ENCODE measurements at places on chromosomes 7 and 10.

- H3K4me3 ChIP-seq = no peak overlapping the region
- no peaks in the 10 kb centered on the region for H3K27me3 ChIP-seq
- no peak for DNase-seq
- no peak overlapping the region for H3K27ac ChIP-seq
- no peaks in the 10 kb centered on the region for H3K4me1 ChIP-seq
These were observed 131.4 kb downstream of the PAXIP1 start for GRCh38 chr7:154871507-154871906.

DNA sequence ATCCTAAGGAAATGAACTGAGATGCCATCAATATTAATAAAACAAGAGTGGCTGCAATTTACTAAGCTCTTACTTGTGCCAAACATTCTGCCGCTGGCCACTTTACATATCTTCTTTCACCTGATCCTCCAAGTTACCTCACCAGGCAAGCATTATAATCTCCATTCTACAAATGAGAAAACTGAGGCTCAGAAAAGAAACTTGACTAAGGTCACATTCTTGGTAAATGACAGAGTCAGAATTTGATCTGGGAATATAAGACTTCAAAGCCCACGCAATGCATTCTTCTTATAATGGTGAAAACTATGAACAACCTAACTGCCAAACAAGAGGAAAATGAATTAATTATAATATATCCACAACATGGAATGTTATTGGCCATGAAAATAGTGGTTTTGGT is 46.1 kb upstream of the SMNDC1 start:
- H3K36me3 ChIP-seq = no peaks in the 10 kb centered on the region
- no peak overlapping the region for H3K4me3 ChIP-seq
- no peaks in the 10 kb centered on the region for H3K27me3 ChIP-seq
- H3K27ac ChIP-seq = no peak overlapping the region
- no peak for DNase-seq
- peaks cover 26% of the 10 kb centered on the region for H3K4me1 ChIP-seq

- H3K27me3 ChIP-seq = no peaks in the 10 kb centered on the region
- DNase-seq = no peak
- no peaks in the 10 kb centered on the region for H3K4me1 ChIP-seq
- no peak overlapping the region for H3K4me3 ChIP-seq
- H3K27ac ChIP-seq = no peak overlapping the region
- peaks cover 83% of the 10 kb centered on the region for H3K36me3 ChIP-seq
These were observed 33.7 kb downstream of the MCM10 start for GRCh38 chr10:13195016-13195415.

- H3K27ac ChIP-seq = no peak overlapping the region
- no peaks in the 10 kb centered on the region for H3K27me3 ChIP-seq
- DNase-seq = no peak
- H3K4me1 ChIP-seq = no peaks in the 10 kb centered on the region
- no peak overlapping the region for H3K4me3 ChIP-seq
These were observed 181.3 kb upstream of the FEZF1 start for GRCh38 chr7:122485856-122486255.

GRCh38 chr7:76515999-76516443 is 5.7 kb downstream of the UPK3B start:
- DNase-seq = no peak
- H3K4me1 ChIP-seq = no peaks in the 10 kb centered on the region
- no peak overlapping the region for H3K4me3 ChIP-seq

DNA sequence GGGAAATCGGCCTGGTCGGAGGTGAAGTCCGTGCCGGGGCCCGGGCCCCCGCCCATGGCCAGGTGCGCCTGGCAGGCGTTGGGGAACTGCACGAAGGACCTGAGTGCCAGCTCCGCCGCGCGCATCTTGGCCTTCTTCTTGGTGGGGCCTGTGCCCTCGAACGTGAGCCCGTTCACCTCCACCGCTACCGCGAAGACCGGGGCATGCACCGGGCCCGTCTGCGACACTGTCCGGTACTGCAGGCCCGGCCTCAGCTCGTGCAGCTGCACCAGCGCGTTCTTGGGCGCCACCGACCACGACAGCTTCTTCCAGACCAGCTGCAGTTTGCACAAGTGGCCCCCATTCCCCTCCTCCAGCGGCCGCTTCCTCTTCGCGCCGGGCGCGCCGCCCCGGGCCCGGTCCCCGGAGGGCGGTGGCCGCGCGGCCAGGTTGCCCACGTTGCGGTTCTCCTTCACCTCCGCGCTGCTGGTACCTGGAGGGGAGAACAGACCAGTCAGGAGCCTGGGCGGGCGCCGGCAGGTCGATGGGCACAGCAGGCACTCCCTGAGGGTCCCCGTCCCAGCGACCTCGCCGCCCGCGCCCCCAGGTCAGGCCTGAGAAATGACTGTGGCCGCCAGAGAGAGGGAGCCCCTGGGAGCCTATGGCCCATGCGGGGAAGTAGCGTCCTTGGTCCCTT is 307.4 kb downstream of the WDR37 start:
- no peak for DNase-seq
- H3K4me1 ChIP-seq = 0 out of 2 replicates have a peak, but pooled peaks cover 2% of the 10 kb centered on the region
- no peak overlapping the region for H3K27ac ChIP-seq
- no peaks in the 10 kb centered on the region for H3K27me3 ChIP-seq
- no peak overlapping the region for H3K4me3 ChIP-seq

DNA sequence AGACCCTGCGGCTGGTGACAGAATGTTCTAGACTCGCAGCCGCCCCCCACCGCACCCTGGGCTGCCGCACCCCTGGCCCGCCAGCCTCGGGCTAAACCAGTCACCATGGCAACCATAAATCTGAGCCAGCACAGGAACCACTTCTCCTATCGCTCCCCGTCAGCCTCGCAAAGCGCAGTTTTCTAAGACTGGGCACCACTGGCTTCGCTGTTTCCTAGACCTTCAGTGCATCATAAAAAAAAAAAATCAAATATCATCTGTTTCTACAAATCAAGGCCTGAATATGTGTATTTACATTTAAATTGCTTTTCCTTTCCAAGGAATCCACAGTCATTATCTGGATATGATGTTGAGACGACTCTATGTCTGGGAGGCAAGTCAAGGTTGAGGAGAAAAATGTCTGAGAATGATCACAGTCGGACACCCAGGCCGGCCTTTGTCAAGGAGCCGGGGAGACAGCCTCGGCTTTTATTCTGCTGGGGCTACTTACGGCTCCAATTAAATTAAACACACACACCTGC is 99.9 kb downstream of the PTPRN2 start:
- no peak overlapping the region for H3K27ac ChIP-seq
- H3K36me3 ChIP-seq = no peaks in the 10 kb centered on the region
- no peaks in the 10 kb centered on the region for H3K4me1 ChIP-seq
- H3K4me3 ChIP-seq = no peak overlapping the region
- DNase-seq = no peak
- H3K27me3 ChIP-seq = no peaks in the 10 kb centered on the region

DNA sequence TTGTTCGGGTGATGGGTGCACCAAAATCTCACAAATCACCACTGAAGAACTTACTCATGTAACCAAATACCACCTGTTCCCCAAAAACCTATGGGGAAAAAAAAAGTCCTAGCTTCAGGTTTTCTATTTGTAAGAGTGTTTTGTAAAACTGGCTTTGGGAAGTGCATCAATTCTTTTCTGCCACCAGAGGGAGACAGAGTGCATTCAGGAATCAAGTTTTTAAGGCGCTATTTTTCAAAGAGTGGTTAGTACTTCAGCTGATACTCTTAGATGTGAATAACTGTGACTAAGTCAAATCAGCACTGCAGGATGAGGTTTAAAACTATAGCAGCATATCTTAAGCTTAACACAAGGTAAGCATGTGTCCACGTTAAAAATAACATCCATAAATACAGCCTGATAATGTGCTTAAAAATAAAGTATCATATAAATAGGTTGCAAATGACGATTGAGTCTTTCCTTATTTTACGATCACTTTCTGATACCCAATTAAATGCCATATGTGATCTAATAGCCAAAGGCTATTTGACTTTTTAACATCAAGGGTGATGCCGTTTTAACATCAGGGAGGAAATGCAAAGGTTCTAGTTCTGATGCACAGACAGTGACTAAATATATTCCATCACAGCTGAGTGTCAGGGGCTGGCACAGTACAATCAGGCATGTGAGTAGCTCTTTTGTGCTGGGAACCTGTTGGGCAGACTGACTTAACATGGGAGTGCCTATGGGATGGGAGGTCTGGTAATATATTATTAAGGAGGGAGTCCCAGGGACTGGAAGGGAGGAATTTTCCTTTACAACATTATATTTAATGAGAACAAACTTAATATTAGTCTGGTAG is 10.6 kb upstream of the LYZL2 start:
- no peak overlapping the region for H3K4me3 ChIP-seq
- DNase-seq = no peak
- H3K27me3 ChIP-seq = no peaks in the 10 kb centered on the region
- H3K27ac ChIP-seq = no peak overlapping the region
- no peaks in the 10 kb centered on the region for H3K36me3 ChIP-seq

DNA sequence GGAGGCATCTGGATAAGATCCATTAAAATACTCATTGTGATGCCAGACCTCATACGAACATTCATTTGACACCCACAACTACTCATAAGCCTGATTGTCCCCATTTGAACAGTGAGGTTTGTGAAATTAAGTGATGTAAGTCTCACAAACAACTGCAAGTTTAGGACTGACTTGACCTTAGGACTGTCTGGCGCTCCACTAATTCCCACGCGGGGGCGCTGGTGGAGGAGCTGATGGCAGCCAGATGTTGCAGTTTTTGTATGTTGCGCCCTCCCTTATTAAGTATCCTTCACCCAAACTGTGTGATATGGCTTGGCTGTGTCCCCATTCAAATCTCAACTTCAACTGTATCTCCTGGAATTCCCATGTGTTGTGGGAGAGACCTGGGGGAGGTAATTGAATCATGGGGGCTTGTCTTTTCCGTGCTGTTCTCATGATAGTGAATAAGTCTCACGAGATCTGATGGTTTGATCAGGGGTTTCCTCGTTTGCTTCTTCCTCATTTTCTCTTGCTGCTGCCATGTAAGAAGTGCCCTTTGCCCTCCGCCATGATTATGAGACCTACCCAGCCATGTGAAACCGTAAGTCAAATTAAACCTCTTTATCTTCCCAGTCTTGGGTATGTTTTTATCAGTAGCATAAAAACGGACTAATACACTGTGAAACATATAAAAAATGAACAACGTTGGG is 20.3 kb upstream of the TIAL1 start:
- no peaks in the 10 kb centered on the region for H3K36me3 ChIP-seq
- H3K4me1 ChIP-seq = no peaks in the 10 kb centered on the region
- no peak overlapping the region for H3K27ac ChIP-seq
- no peak overlapping the region for H3K4me3 ChIP-seq

DNA sequence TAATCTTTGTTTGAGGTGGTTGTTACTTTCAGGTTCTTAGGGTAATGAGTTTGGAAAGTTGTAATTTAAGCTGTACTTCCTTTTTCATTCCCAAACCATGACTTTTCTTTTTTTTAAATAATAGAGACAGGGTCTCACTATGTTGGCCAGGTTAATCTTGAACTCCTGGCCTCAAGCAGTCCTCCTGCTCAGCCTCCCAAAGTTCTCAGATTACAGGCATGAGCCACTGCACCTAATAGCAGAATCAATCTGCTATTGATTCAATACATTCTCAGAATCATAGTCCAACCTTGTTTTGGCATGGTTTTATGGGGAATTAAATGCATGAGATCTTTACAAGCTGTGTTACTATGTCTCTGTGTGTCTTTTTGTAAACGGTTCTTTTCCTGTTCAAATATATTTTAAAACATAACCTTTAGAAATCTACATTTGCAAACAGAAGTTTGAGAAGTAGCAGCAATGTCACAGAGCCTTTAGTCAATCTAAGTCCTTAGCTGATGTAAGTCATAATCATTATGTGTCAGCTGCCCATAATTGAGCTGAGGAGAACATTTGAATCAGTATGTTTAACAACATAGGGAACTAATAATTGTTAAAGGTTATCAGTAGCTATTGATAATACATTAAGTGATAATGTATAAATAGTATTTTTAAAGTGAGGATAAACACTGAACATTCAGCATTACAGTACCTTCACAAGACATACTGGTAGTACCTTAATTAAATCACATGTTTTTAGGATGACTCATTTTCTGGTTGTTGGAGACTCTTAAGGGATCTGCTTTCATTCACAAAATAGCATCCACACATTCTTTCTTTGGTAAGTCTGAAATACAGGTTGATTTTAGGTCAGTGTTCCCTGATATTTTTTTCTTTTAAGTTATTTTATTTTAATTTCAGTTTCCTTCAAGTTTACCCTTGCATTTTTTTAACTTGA is 8.8 kb downstream of the INPP5F start:
- H3K36me3 ChIP-seq = no peaks in the 10 kb centered on the region
- DNase-seq = no peak
- H3K4me1 ChIP-seq = peaks cover 35% of the 10 kb centered on the region
- H3K27ac ChIP-seq = no peak overlapping the region
- H3K4me3 ChIP-seq = no peak overlapping the region

- no peak for DNase-seq
- H3K27ac ChIP-seq = no peak overlapping the region
- no peaks in the 10 kb centered on the region for H3K4me1 ChIP-seq
These were observed 22.5 kb upstream of the SH3PXD2A start for GRCh38 chr10:103877861-103878260.

DNA sequence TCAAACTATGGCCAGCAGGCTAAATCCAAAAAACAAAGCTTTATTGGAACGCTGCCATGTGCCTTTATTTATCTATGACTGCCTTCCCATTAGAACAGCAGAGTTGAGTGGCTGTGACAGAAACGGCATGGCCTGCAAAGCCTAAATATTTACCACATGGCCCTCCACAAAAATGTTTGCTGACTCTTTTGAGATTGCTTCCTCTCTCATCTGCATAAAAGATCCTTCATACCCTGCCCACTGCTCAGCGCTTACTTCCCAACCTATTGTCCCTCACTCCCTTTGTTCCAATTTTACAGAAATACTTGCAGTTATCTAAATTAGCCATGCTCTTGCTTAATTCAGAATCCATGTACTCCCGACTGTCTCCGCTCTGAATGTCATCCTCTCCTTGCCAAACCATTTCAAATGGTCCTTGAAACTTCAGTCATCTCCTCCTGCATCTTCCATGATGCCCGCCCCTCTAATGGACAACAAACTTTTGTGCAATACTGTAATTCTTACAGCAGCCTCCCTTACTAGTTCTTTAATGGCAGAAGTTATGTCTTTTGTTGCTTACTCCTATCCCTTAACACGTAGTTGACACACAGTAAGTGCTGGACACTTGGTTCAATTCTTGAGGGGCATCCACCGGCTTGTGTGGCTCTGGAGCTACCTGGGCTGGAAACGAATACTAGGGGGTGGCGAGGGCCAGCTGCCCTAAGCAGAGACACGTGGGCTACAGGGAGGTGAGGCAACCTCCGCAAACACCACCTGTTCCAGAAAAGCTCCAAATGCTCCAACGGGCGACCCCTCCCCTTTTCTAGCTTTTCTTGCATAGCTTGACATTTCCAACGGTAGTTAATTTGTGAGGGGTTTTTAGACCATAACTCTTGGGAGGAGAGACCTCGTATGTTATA is 832 bp downstream of the XRCC2 start:
- peak overlapping the region; percentile 61 for H3K4me3 ChIP-seq
- H3K36me3 ChIP-seq = no peaks in the 10 kb centered on the region
- H3K4me1 ChIP-seq = no peaks in the 10 kb centered on the region

DNA sequence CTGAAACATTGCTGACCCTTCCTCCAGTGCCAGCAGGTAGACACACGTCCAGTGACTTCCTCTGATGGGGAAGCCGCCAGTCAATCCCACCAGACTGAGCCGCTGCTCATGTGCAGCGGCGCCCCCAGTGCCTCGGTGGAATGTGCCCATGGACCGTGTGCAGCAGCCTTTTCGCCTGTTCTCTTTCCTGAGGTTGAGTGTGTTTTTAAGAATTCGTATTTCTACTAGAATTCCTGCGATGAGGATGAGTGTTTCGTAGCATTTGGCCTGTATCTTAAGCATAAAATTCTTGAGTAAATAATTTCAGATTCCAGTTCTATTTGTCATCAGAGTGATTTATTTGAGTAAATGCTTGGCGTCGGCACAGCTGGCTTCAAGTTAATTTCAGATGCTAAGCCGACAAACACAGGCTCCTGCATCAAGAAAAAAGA is 35.4 kb downstream of the BNIP3 start:
- peak overlapping the region; percentile 79 for H3K27ac ChIP-seq
- no peaks in the 10 kb centered on the region for H3K27me3 ChIP-seq
- H3K4me1 ChIP-seq = peaks cover 46% of the 10 kb centered on the region
- no peak overlapping the region for H3K4me3 ChIP-seq
- peak; percentile 76 for DNase-seq

Data from SJSA1 (cell line).